Activated CD8-positive, alpha-beta memory T cell treated with anti-CD3 and anti-CD28 coated beads for 4 hours (primary cell): ENCODE measurements at places on chromosomes 5 and 9.

DNA sequence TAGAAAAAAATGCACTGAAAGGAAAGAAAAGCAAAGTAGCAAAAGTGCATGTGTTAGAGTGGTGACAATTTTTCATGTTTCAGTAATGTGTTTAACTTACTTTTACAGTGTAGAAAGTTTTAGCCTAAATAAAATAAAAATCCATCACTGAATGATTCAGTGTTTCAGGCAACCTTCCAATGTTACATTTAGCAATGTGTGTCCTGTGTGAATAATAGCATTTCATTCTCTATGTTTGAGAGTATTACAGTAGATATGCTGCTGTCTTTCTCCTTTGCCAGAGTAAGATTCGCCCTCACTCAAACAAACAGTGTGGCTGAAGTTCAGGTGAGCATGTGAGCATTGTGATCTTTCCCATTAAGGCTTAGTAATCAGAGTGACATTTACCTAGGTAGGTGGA is 171.1 kb downstream of the TARS1 start:
- no peak for DNase-seq

DNA sequence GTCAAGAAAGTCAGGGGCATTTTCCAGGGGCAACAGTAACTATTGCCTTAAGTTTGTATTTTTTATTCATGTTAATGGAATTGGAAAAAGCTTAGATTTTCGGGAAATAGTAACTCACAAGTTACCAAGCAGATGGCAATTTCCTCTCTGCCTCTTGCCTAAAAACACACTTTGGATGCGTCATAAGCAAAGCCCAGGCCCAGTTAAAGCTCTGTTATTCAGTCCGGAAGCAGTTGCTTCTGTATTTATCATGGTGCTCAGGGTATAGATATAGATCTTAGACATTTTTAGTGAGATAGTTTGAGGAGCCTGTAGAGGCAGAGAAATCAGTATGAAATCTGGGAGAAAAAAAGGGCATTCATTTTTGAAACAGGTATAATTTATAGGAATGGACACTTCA is 260.3 kb upstream of the TNC start:
- DNase-seq, result no peak

DNA sequence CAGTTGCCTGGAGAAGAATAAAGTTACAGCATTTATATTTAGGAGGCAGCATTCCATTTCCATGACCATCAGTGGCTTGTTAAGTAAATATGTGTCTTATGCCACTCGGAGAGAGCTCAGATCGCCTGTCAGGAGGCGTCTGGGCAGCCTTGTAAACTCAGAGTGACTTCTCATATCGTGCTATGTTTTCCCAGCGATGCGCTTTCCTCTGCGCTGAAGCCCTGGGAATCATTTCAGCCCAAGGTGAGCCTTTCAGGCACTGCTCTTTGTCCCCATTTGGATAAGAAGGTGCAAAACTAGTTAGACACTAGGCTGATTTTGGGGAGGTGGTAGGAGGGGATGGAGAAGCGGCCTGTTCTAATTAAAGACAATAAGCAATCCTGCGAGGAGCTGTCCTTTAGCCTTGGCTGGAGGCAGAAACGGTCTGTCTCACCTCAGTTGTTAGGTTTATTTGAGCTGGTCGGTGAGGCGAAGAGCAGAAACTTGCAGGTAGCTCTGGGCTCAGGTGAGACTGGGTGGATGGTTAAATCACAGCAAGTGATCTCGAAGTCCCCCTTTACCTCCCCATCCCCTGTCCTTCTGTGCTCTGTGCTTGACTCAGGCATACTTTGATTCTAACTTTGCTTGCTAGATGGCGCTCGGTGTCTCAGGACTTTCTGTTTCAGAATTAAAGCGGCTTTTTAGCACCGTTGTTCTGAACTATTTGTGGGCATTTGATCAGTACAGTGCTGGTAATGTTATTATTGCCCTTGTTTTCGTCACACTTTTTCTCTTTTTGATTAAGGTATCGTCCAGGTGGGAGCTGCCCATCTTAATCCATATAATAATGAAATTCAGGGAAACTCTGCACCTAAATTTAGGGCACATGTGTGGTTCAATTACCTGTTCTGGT is 24.6 kb downstream of the NR2F1 start:
- DNase-seq, result no peak

GRCh38 chr5:61274511-61274911 is 57.5 kb upstream of the ZSWIM6 start:
- DNase-seq, result no peak

DNA sequence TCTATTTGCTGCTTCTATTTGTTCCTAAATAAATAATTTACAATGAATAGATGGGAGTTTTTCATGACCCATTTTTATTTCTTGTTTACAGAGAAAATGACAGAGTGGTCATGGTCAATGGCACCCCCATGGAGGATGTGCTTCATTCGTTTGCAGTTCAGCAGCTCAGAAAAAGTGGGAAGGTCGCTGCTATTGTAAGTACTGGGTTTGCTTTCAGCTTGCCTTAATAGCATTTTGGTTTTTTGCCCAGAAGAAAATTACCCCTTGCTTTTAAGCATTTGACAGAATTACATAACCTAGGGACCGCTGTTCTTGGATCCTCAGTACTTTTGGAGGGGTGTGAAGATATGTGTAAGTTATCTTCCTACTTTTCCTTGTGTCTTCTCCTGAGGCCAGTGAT is 44.1 kb downstream of the TJP2 start:
- DNase-seq, result no peak

DNA sequence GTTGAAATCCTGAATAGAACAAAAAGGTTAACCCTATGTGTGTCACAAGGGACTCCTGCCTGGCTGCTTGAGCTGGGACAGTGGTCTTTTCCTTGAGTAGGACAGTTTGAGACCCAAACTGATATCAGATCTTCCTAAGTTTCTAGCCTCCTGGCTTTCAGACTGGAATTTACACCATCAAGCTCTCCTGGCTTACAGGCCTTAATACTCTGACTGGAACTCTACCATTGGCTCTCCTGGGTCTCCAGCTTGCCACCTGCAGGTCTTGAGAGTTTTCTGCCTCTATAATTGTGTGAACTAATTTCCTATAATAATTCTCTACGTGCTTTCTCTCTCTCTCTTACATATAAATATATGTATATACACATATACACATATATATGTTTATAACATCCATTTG is 112.5 kb downstream of the PRR16 start:
- no peak for DNase-seq

GRCh38 chr5:125891061-125891725 is 532.0 kb upstream of the GRAMD2B start:
- DNase-seq, result no peak

- no peak for DNase-seq
Observed at GRCh38 chr5:178078197-178079010, 34.9 kb upstream of the N4BP3 start.

DNA sequence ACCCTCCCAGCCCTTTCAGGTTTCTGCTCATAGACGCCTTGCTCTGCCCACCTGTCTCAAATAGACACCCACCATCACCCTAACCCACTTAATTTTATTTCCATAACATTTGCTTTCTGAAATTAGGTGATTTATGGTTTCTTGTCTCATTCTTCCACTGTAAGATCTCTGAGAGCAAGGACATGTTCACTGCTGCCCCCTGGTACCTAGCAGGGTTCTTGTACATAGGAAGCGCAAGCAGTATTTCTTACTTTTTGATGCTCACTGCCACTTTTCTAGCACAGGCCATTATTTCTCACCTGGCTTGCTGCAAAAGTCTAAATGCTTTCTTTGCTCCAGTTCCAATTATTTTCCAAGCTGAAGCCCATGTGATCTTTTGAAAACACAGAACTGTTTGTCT is 16.8 kb downstream of the C9orf57 start:
- no peak for DNase-seq

DNA sequence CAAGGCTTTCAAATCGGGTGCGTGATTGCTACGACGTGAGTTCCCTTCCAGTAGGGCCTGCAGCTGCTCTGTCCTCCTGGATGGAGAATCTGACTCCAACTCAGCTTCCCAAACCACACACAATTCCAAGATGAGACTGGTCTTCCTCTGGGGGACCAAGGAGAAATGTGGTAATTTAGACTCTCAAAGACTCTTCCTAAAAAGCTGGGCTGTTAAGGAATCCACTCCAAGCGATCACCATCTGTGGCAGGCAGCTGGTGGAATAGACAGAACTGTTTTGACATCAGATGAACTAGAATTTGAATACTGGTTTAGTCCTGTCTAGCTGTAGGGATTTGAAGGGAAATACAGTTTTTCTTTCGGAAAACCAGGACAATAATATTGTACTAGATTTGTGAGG is 130.7 kb upstream of the KLF4 start:
- no peak for DNase-seq

DNA sequence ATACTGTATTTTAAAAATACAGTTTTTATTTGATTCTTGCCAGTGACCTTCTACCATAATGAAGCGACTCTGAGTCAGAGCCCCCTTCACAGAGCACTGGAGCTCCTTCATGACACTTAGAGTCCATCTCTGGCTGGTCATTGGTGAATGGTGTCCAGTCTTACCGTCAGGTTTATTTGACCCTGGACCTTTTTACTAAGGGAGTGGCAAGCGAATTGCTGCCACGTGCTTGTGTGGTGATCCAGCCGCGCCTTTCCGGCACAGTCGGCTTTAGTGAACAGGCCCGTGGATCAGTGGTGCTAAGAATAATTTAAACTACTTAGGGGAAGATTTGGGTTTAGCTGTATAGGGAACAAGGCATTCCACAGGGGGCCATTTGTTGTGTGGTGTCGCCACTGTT is 48.5 kb downstream of the PRRC2B start:
- DNase-seq, result no peak

DNA sequence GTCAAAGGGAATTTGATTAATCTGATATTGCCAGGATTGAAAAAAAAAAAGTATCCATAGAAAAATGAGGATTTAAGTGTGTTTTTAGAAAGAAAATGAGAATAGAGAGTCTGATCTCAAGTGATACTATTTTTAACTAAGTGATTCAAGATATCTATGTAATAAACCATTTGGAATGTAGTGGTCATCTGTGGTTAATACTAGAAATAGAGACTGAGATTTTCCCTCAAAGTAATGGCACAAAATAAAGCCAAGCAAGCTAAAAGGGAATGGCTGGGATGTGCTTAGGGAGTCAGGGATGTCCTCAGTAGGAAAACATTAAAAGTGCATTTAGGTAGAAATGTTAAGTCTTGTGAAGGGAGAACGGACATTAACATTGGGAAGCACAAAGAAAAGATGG is 90.6 kb downstream of the FBXO4 start:
- DNase-seq, result no peak

DNA sequence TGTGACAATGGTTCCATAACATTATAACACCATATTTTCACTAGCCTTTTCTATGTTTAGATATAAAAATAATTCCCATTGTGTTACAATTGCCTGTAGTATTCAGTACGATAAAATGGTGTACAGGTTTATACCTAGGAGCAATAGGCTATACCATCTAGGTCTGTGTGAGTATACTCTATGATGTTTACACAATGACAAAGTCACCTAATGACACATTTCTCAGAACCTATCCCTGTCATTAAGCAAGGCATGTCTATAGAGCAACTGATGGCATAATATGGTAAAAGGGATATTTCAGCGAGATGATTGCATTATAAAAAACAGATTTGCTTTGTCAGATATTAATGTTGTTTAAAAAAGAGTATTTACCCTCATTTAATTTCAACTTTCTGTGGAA is 517.2 kb downstream of the SPOCK1 start:
- no peak for DNase-seq

DNA sequence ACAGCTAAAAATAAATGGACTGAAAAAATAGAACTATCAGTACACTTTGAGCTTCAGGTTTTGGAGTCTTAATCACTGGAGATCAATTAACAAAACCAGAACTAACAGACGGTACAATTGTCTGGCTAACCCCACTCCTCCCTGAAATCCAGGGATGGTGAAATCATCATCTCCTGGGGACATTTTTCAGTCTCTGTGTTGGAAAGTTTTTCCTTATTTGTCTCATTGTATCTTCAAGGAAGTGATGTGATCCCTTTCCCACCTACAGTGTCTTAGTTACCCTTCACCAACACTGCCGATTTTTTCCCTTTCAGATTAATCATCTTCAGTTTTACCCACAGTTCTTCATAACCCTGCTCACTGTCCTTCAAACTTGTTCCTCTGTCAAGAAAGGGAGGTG is 81.9 kb downstream of the MAP1B start:
- DNase-seq, result no peak

DNA sequence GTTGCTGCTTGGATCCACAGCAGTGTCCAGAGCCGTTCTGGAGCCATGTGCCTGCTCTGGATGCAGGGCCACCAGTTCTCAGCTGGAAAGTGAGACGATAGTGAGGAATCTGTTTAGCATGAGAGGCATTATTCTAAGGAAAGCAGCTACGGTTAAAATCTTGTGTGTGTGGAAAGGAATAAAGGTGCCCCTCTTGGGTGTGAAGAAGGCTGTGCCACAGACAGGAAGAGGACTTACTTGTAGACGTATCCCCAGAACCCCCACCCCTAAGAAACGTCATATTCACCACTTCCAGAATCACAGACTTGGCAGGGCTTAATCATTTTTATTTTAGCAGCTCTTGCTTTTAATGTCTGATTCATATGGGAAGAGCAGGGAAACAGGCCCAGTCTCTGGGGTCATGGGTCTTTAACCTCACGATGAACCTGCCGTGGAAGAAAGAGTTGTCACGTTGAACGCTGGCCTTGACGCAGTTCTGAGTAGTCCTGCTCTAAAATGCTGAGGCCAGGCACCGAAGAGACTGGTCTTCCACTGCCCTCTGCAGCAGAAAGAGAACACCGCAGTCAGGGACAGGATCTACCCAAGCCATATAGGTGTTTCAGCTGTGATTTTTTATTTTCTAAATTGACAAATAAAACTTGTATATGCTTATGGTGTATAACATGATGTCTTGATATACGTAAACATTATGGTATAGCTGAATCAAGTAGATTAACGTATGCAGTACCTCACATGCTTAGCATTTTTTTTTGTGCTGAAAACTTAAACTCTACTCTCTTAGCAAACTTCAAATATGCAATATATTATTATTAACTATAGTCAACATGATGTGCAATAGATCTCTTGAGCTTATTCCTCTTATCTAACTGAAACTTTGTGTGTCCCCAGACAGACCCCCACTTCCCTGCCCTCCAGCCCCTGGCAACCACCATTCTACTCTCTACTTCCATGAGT is 38.8 kb downstream of the CARTPT start:
- DNase-seq, result no peak

DNA sequence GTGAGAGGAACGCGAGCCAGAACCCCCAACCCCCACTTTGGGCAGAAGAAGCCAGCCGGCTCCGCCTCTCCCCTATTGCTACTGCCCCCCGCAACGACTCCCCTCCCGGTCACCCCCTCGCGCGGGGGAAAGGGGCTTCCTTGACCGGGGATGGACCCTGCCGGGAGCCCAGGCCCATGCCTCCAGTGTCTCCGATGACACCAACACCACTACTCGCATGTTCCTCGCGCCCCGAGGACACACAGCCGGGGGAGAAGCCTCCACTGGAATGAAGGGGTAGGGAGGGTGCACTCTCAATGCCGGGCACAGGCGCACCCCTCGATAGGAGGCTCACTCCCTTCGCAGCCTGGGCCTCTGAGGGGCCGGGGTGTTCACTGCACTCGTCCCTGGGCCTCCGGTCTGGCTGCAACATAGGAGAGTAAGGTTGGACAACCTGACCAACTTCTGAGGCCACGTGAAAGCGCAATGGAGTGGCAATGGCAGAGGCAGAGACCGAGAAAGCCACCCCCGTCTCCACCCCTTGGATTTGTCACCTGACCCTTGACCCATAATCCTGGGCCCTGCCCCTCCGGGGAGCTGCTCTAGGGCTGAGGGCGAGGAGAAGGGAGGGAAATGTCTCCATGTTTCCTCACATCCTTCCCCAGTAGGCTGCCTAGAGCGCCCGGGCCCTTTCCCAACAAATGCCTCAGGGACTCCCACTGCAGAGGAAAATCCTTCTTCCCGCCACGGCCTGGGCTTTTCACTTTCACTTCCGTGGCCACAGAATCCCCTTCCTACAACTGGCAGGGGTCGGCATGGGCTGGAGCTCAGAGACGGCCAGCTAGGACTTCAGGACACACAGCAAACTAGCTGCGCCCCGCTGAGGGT is 1.1 kb upstream of the CNTFR start:
- no peak for DNase-seq
